ENCODE measurements at places on chromosomes 3 and 15.
A peak's percentile ranks its signal among the peaks of the same experiment; 100 is the strongest.

DNA sequence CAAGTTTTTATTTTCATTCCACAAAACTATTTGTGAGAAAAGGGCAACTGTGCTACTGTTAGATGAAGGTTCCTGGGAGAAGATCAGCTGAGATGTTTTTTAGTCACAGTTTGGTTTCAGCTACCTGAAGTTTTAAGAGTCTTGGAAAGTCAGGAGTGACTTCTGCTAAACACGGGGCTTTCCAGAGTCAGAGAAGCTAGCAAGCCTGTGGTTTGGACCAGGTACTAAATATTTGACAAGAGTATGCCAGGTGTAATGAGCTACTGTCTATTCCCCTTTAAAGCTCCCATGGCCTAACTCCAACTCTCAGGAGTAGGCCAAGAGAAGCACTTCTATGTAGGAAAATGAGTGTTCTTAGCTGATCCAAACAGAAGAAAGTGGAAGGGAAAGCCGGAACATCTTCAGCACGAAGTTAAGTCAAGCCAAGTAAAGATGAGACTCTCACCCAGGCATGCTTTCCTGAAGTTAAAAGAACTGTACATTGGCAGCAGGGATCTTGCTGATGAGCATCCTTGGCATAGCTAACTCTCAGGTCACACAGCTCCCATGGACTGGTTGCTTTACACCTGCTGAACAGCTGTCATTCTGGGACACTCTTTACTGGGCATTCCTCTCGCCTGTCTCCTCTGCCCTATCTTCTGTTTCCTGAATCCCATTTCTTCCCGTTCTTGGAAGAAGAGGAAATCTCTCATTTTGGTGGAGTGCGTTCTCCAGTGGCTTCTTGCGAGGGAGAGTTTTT lies 22.5 kb downstream of the TM4SF18 start:
- peak; percentile 39 for DNase-seq

GRCh38 chr3:17947833-17948232 lies 205.4 kb upstream of the TBC1D5 start:
- DNase-seq: no peak

DNA sequence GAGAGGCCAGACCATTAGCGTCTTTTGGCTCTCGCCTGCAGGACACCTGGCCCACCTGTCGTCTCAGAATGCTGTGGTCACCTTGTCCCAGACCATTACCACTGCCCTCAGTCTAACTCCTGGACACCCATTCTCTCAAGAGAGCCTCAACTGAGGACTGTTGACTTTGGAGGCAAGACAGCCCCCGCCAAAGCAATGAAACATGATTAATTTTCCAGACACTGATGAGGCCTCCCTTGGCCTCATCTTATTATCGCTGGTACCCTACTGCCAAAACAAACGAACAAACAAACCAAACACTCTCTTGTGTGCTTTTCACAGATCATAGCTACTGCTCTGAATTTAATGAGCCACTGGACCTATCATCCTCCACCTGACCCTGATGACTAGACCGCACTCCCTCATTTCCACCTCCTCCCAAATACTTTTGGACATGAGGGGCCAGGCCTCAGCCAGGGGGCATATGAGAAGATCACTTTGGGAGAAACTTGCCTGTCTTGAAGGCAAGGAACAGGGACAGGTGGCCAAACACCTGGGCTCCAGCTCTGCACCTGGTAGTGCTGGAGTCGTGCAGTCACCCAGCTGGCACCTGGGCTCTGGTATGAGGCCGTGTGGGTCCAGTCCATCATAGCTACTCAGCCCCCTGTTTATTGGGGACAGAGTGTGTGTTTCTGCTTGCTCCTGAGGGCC lies 27.6 kb downstream of the ALS2CL start:
- no peak for DNase-seq

DNA sequence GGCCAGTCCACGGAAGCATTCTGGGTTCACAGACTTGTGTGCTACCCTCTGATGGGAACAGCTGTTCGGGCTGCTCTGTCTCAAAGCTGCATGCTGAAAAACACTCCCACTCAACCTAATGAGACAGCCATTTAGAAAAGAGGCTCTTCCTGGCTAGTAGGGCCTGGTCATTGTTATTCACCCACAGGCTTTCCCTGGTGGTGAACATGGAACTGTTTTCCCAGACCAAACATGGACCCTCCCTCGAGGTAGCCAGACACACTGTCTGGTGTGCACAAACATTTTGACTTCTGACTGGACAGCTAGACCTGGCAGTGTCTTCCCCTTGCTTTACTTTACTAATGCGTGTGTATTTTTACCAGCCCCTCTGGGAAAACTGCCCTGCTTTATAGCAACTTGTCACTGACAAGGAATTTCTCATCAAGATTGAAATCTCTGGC lies 39.0 kb downstream of the MECOM start:
- no peak for DNase-seq

DNA sequence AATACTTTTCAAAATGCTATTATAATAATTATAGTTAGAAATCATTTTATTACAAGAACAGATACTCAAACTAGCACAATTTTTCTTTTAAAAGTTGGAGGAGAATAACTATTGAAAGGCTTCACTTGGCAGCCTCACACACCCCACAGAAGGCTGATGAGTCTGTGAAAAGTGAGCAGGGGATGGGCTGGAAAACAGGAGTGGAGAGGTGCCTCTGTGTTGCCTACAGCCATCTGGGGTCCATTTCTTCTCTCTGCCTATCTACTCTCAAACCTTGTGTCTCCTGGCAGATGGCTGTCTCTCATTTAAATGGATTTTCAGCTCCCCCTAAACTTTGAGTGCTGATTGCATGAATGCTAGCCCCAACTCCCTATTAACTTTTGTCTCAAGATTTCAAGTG lies 230.8 kb downstream of the CLSTN2 start:
- DNase-seq: no peak

DNA sequence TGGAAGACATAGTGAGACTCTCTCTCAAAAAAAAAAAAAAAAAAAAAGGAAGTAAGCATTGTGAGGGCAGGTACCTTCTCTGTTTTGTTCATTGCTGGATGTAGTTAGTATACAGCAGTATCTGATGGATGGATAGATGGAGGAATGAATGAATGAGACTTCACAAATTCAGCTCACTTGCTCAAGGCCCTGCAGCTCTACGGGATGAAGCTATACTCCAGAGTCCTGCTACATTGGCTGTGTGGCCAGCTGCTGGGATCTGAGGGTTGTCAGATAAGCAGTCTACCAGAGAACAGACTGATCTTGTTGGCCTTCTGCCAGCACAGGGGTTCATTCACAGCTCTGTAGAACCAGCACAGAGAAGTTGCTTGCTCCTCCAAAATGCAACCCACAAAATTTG lies 35.0 kb downstream of the MLH1 start:
- no peak for DNase-seq

DNA sequence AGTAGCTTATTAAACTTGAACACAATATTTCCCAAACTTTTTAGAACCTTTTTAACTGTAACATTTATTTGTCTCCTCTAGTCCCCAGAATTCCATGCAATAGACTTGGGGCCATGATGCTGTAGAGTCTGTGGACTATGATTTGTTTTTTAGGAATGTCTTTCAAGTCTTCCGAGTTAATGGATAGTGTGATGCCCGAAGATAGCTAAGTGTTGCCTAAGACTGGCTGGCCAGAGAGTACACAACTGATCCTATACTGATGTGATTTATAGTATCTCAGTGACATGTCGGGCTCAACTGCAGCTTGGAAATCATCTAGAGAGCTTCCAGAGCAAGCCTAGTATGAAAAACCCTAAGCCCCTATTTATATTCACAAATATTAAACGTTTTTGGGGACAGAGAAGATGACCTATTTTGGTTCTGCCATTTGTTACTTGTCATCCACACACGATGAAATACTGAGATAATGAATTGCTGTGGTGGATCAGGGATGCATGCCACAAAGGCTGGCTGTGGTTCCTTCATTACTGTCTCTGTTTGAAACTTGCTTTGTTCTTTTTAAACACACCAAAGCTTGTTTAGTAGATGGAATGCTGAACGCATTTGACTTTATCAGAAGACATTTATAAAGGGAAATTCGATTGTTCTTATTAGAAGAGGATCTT lies 507.4 kb downstream of the TAFA4 start:
- no peak for DNase-seq

GRCh38 chr15:34360298-34360697 lies 6.7 kb downstream of the LPCAT4 start:
- DNase-seq: peak; percentile 82

DNA sequence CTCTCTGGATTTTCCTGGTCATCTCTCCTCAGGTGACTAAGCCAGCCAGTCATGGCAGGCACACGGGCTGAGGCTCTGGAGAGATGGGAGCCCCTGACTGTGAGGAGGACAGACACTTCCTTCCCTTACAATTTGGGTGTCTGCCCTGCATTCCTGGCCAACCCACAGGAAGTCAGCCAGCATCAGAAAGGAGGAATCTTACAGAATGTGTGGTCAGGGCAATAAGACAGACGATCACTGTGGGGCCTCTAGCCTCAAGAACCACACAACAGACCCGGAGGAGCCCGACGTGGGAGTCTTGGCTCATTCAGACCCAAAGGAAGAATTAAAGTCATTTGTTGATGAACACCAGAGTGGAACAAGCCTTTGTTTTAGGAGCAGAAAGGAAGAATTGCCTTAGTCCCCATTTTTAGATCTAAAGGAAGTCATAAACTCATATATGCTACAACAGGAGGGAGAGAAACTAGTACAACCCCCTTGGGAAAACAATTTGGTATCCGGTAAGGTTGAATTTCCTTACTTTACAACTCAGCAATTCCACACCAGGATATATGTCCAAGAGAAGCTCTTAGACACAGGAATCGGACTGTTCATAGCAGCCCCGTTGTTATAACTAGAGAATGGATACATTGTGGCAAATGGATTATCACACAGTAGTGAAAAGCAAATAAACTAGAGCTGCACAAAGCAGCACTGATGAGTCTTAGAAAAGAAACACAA lies 62.2 kb downstream of the ABTB1 start:
- peak; percentile 66 for DNase-seq

- DNase-seq: peak; percentile 93
These were observed 72.6 kb downstream of the MYO1E start for GRCh38 chr15:59299929-59300617.

- no peak for DNase-seq
These were observed 143.9 kb downstream of the LSAMP start for GRCh38 chr3:116301422-116301821.

- DNase-seq: no peak
These were observed 2.0 kb upstream of the TMED3 start for GRCh38 chr15:79308874-79309273.

- peak; percentile 49 for DNase-seq
These were observed 19.5 kb downstream of the MESD start for GRCh38 chr15:80970018-80970657.

DNA sequence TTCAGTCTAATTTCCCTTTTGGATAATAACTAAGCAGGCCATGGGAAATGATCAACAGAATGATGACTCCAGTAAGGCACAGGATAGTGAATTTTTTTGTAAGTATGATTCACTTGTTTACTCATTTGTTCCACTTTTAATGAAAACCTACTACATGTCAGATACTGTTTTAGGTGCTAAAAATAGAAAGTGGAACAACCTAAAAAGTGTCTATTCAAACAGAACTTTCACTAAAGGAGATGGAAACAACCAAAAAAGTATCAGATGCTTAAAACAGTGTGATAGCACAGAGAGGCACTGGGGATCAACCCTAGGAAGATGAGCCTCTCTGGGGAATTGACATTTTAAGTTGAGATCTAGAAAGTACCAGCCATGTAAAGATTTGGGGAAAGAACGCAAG lies 11.1 kb downstream of the RYK start:
- no peak for DNase-seq

- DNase-seq: no peak
These were observed 44.3 kb downstream of the THRB start for GRCh38 chr3:24450160-24450907.

DNA sequence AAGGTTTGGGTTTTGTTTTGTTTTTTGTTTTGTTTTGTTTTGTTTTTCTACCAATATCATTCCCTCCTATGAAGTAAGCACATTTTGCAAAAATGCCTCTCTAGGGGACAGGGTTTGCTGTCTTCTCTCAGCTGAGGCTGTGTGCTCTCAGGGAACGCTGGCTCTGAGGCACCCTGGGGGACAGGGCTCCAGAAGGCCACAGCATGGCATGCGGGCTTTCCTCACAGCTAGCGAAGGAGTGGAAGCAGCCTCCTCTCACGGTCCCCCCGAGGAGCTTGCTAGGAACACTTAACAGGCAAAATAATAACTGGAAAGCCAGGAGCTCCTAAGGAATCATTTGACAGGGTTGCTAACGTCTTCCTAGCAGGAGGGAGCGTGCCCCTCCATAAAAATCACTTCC lies 227.7 kb upstream of the ST8SIA2 start:
- no peak for DNase-seq

- no peak for DNase-seq
These were observed 58.5 kb downstream of the CPA3 start for GRCh38 chr3:148923592-148923991.

- DNase-seq: no peak
These were observed 38.2 kb upstream of the SUCLG2 start for GRCh38 chr3:67692621-67693020.

DNA sequence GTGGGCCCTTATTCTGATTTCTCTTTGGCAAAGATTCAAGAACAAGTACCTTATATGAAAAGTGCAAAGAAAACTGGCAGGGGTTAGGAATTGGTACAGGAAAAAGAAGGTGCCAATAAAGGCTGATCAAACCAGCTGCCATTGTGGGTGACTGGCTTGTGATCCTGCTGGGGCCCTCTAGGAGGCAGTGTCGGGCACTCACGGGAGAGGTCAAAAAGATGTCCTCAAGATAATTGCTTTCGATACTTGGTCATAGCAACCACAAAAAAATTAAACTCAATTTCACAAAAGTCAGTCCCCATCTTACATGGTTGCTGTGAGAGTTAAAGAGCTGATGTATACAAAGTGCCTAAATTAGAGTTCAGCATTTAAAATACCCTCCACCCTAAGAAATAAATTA lies 31.0 kb upstream of the CAV3 start:
- DNase-seq: no peak

DNA sequence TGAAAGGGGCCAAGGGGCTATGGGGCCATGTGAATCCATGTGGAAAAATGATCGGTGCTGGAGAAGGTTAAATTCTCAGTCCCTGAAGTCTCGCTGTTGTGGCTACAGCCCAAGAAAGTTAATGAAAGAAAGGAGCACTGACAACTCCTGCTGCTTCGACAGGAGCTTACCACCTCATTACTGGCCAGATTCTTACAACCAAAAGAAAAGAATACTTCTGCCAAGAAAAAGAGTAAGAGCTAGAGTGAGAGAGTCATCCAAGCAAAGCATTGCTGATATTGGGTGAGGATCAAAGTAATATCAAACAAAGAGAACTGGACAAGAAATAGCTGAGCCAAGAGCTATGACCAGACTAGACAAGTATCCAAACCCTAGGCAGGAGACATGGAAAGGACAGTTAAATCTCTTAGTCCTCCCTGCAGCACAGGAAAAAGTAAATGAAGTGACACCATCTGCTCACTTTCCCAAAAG lies 348.4 kb upstream of the PLSCR5 start:
- no peak for DNase-seq
